ENCODE measurements at places on chromosomes 4 and X.

DNA sequence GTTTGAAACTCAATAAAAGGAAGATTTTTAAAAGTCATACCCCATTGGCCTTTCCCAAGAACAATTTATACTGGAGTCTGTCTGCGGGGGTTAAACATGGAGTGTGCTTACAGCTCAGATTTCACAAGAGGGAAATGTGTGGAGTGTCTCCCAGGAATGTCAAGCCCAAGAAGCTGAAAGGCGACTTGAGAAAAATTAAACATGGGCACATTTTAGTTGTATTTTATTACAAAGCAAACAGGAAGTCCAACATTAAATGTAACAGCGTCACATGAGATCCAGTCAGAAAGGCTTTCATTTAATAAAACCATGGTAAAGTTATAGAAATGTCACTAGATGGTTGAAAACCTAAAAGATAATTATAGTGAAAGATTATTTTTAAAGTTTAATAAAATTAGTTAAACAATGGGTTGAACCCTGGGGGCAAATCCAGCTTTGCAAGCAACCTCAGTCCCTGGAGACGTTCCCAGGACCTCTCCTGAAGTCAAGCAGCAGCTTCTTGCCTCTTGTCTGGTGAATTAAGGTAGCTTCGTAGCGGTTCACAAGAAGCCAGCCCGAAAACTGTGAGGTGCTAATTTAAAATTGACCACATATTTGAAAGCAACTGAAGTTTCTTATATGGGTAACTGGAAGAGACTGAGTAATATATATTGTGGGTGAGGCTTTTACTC is 168.4 kb upstream of the EDNRA start:
- DNase-seq, result no peak

DNA sequence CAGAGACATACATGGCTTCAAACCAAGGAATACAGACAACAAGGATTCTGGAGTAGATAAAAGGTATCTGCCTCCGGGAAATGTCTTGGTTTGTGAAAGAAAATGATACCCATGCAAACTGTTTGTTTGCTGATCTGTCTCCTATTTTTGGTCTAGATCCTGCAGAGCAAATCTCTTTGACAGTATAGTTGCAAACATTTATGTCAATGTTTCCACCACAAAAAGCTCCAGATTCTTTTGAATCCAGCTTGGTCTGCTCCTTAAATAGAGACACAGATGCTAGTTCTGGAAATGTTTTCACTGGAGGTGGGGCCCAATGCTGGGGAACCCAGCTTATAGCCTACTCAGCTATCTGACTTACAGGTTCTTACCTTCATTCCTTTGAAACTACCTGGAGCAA is 119.7 kb downstream of the ATG4A start:
- no peak for DNase-seq

DNA sequence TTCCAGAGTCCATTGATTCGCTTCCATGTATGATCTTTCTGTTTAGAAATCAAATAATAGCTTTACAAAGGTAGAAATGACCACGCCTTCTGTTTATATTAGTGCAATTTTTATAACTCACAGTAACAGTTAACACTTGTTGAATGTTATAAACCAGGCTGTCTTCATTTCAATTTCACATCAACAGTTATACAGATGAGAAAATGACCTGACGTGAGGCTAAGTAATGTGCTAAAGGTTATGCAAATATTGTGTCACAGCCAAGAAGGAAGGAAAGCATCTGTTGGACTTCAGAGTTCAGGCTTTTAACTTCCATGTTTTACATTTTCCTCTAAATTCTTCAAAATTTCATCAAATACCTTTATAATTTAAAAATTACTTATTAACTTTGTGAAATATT is 13.9 kb downstream of the CASP3 start:
- no peak for DNase-seq

- no peak for DNase-seq
Observed at GRCh38 chr4:73086095-73086868, 16.8 kb upstream of the COX18 start.

- DNase-seq, result no peak
Observed at GRCh38 chr4:107037199-107037584, 1.1 kb upstream of the DKK2 start.

DNA sequence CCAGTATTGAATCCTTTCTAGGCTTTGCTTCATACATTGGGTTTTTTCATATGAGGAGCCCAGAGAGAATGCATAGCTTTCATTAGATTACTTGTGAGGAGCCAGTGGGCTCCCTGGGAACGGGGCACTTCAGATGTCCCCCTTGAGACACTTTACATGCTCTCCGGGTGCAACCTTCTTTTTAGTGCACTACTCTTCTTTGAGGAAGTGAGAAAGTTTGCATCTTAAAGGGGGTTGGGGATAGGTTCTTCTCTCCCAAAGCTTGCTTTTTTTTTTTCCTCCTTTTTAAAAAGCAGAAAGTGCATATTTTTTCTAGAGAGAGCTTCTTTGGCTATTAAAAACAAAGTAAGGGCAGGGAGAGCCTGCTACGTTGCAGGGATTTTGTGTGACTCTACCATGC is 4.3 kb downstream of the HADH start:
- DNase-seq, result no peak

GRCh38 chr4:130035391-130035790 is 939.4 kb downstream of the C4orf33 start:
- no peak for DNase-seq

- DNase-seq, result no peak
Observed at GRCh38 chr4:74059161-74059829, 20.8 kb upstream of the CXCL3 start.

DNA sequence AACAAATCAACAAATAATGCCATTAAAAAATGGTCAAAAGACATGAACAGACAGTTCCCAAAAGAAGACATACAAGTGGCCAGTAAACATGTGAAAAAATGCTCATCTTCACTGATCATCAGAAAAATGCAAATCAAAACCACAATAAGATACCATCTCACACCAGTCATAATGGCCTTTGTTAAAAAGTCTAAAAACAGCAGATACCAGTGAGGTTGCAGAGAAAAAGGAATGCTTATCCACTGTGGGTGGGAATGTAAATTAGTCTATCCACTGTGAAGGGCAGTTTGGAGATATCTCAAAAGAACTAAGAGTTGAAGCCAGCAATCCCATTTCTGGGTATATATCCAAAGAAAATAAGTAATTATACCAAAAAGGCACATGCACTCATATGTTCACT is 668.1 kb upstream of the CPEB2 start:
- no peak for DNase-seq

- no peak for DNase-seq
Observed at GRCh38 chr4:53128706-53129357, 237.0 kb downstream of the SCFD2 start.

GRCh38 chr4:93776386-93777080 is 52.0 kb upstream of the ATOH1 start:
- DNase-seq, result no peak

- DNase-seq, result no peak
Observed at GRCh38 chr4:182748949-182749348, 168.2 kb downstream of the DCTD start.

- no peak for DNase-seq
Observed at GRCh38 chrX:2502668-2503519, 2.1 kb upstream of the DHRSX start.

DNA sequence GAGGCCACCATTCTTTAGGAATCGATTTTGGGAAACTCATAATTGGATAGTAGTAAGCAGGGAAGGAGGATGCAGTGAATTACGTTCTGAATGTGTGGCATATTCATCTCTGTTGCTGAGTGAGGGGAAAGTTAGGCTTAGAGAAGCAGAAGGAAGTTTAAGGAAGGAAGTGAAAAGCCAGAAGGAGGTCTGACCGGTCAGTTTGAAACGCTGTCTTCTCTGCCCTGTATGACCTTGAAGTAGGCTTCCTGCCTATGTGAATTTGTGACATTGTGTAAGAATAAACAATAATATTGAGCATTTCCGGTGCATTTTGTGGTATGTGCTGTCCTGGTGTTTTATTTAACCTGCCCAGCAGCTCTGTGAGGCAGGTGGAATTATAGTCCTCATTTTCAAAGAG is 67.3 kb downstream of the PDLIM5 start:
- no peak for DNase-seq

- no peak for DNase-seq
Observed at GRCh38 chr4:87188932-87189331, 31.5 kb downstream of the KLHL8 start.

DNA sequence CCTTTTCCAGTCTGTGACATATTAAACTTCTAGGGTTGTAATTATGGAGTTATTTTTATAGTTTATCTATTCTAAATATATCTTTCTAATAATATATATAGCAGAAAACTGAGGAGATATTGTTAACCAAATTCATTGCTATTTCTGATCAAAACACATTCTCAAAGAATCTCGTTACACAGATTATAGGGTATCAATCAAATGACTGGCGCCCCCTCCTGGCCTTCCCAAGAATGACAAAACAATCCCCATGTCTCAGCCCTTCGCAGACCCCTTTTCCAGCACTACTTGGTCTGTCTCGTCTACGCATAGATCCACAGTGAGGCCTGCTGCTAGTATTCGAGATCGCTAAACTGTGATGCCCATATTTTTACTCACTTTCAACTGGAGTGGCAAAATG is 209.3 kb downstream of the GPC3 start:
- DNase-seq, result peak; percentile 28

DNA sequence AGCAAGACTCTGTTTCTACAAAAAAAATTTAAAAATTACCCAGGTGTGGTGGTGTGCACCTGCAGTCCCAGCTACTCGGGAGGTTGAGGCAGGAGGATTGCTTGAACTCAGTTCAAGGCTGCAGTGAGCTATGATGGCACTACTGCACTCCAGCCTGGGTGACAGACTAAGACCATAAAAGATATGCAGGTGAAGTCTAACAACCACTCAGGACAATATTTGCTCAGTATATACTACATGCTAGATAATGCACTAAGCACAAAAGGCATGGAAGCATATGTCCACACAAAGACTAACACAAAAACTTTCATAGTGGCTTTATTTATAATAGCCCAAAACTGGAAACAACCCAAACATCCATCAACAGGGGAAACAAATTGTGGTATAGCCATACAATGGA is 57.7 kb upstream of the TXK start:
- DNase-seq, result no peak

GRCh38 chr4:8369426-8370105 is 71.0 kb downstream of the ACOX3 start:
- no peak for DNase-seq

GRCh38 chr4:118867311-118868067 is 21.2 kb upstream of the SYNPO2 start:
- no peak for DNase-seq

DNA sequence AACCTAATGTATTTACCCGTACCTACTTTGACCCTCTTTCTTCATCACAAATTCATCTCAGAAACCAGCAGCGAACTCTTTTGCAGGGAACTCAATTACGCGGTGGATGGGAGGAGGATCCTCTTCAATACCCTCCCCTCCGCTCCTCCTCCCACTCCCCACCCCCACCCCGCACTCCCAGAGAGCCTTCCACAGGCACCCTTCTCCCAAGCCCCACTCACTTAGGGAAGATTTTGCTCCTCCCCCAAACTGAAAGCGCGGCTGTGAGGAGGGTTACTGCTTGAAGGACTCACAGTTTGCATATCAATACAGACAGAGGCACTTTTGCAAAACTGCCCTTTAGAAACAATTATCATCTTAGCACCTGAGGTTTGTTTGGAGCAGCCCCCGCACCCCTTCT is 960 bp upstream of the IL1RAPL1 start:
- no peak for DNase-seq

- DNase-seq, result no peak
Observed at GRCh38 chr4:184384056-184384809, 90.1 kb downstream of the IRF2 start.

GRCh38 chr4:183335369-183335940 is 13.2 kb upstream of the CLDN24 start:
- DNase-seq, result no peak

DNA sequence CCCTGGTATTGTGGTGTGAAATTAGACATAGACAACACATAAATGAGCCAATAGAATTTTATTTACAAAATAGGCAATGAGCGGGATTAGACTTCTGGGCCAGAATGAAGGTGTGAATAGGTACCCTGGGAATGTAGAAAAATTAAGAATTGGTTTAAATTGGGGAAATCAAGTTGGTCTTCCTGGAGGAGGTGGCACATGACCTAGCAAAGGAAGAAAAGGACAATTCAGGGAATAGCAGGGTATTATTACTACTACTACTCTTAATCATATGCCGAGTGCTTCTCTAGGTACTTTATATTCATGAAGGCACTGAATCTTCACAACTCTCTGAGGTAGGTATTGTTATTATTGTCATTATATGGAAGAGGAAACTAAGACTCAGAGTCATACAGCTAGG is 202.1 kb downstream of the LHFPL1 start:
- DNase-seq, result no peak

DNA sequence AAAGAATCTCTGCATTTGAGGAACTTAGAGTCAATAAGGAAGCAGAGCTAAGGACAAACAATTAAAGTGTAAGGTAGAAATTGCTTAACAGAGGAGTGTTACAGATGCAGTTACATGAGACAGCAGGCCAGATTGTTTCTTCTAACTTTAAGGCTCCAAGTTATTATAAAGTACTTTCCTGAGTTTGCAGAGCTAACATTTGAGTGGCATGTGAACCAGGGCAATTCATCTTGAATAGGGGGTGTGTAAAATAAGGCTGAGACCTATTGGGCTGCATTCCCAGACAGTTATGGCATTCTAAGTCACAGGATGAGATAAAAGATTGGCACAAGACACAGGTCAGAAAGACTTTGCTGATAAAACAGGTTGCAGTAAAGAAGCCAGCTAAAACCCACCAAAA is 7.6 kb upstream of the LNX1 start:
- no peak for DNase-seq

DNA sequence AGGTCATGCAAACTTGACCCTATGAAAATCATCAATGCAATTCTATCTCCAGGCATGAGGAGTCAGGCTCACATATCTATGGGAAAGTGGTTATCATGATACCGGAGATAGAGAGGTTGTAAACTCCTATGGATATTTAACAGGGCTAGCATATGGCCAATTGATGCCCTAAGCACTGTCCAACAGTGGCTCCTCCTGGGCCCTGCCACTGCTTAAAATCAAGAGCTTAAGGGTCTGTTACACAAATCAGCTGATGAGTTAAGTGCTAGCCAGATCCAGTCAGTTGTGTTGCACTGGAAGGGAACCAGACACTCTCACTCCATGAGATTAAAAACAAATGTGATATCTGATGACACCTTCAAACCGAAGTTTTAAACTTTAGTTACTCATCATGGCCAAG is 337.6 kb downstream of the STIM2 start:
- no peak for DNase-seq

- no peak for DNase-seq
Observed at GRCh38 chr4:139458543-139458942, 4.6 kb downstream of the RAB33B start.

DNA sequence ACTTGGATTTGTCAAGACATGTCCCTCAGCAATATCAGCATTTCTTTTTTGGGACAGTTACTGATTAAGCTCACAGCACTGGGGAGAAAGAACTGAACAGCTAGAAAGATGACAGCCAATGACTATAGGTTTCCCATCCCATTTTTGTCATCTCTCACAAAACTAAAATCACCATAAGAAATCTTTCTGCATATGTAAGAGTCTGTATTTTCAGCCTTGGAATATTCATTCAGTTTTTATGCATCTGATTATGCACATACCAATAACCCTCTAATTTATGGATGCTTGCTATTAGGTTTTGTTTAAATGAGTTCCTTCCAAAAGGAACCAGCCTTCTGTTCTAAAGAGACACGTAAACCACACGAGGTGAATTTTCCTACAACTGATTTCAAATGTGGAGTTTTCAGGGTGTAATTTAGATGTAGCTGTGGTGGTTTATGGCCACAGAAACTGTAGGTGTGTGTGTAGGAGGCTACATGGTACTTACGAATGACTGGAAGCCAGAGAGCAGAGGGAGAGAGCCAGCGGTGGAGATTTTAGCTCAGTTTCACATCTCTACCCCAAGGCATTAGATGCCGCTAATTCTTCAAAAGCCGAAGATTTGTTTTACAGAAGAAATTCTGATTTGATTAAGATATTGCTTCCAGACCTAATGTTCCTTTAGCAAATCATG is 55.3 kb downstream of the AFF2 start:
- DNase-seq, result no peak

All from omental fat pad (tissue), 4 donors.